ENCODE measurements at places on chromosomes 16 and 17. TPM values are rescaled to one million over a fixed set of nuclear protein-coding genes. Genes with fewer than 3 reads are reported as not detected.

Gene TBC1D28
- not detected for total RNA-seq

Gene KCTD11
- 26.6 TPM for total RNA-seq

Gene TNFAIP1
- 27.5 TPM for total RNA-seq

Gene TBC1D3K
- not detected for total RNA-seq

DNA sequence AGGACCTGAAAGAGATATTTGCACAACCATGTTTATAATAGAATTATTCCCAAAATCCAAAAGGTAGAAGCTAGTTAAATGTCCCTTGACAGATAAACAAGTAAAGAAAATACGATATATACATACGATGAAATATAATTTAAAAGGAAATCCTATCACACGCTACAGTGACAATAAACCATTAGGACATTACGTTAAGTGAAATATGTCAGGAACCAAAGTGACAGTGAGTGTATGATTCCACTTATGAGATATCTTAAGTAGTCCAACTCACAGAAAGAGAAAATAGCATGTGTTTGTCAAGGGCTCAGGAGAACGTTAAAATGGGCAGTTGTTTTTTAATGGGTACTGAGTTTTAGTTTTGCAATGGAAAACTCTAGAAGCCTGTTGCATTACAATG, 212.7 kb upstream of the PMFBP1 start:
- no peaks in the 10 kb centered on the region for H3K27me3 ChIP-seq
- no peaks in the 10 kb centered on the region for H3K4me1 ChIP-seq
- H3K27ac ChIP-seq, result no peak overlapping the region
- no peak for DNase-seq
- no peaks in the 10 kb centered on the region for H3K36me3 ChIP-seq

DNA sequence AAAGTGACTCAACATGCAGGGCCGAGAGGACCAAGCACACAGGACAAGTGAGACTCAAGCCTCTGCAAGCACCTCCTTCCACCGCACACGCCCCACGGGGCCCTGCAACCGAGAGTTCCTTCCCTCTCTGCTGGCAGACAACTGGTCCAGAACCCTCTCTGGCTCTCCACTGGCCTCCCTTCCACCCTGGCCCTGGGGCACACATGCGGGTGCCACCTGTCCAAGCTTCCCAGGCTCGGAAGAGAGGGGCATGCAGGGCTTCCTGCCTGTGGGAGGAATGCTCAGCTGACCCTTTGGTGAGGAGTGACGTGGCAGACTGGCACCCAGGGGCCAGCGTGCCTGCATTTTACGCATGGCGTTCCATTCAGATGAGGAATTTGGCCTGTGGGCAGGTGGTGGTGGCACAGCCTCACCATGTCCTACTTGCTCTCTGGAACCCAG, 59.8 kb downstream of the PIPOX start:
- H3K27me3 ChIP-seq, result no peaks in the 10 kb centered on the region
- H3K36me3 ChIP-seq, result peaks cover 100% of the 10 kb centered on the region
- DNase-seq, result no peak
- no peak overlapping the region for H3K4me3 ChIP-seq
- H3K4me1 ChIP-seq, result peaks cover 28% of the 10 kb centered on the region

GRCh38 chr17:77307479-77308198, 166.9 kb downstream of the SEC14L1 start:
- no peaks in the 10 kb centered on the region for H3K27me3 ChIP-seq
- no peak overlapping the region for H3K4me3 ChIP-seq
- H3K4me1 ChIP-seq, result peaks cover 25% of the 10 kb centered on the region
- no peak overlapping the region for H3K27ac ChIP-seq

GRCh38 chr17:79939755-79940458, 95.8 kb downstream of the TBC1D16 start:
- no peak for DNase-seq
- H3K27ac ChIP-seq, result no peak overlapping the region
- H3K4me1 ChIP-seq, result peaks cover 3% of the 10 kb centered on the region
- H3K36me3 ChIP-seq, result peaks cover 63% of the 10 kb centered on the region
- no peak overlapping the region for H3K4me3 ChIP-seq

- no peak for DNase-seq
- H3K4me3 ChIP-seq, result peak overlapping the region; percentile 90
- no peaks in the 10 kb centered on the region for H3K27me3 ChIP-seq
- H3K36me3 ChIP-seq, result no peaks in the 10 kb centered on the region
- H3K4me1 ChIP-seq, result peaks cover 20% of the 10 kb centered on the region
- H3K27ac ChIP-seq, result peak overlapping the region; percentile 96
Observed at GRCh38 chr17:42744283-42744805, 496 bp downstream of the EZH1 start.
